Stimulated activated CD4-positive, alpha-beta T cell treated with anti-CD3 and anti-CD28 coated beads, TNF-alpha, amount 100 ng/mL, for 1 hour (primary cell): ENCODE measurements at places on chromosomes 2 and 18.

DNA sequence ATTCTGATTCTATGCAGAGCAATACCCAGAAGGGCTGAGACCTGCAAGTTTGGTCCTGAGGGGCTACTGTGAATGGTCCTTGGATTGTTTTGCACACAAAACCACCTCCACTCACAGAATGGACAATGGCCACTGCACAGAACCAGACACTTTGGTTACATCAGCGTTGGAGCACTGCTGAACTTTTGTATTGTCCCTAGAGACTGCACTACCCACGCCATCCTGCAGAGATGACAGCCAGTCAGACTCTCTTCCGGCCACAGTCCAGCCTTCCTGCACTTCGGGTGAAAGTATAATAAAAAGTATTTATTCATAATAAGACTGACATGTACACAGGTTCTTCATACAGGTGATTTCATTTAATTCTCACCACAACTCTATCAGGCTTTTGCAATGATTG lies 35.7 kb downstream of the CELF4 start:
- no peak for DNase-seq

DNA sequence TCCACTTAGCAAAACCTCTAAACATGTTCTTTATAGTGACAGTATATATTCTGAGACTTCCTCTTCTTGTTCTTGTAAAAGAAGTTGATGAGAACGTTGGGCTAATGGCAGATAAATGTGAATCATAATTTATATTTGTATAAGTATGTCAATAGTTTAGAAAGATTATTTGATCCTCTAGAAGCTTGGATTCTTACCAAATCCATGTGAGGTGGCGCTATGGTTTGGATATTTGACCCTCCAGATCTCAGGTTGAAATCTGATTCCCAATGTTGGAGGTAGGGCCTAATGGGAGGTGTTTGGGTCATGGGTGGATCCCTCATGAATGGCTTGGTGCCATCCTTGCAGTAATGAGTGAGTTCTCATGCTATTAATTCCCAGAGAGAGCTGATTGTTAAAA lies 29.8 kb upstream of the SCN1A start:
- DNase-seq, result no peak

- no peak for DNase-seq
Measured at GRCh38 chr2:105775809-105776559, 31.3 kb downstream of the NCK2 start.

- no peak for DNase-seq
Measured at GRCh38 chr2:66869076-66869475, 434.2 kb downstream of the MEIS1 start.

DNA sequence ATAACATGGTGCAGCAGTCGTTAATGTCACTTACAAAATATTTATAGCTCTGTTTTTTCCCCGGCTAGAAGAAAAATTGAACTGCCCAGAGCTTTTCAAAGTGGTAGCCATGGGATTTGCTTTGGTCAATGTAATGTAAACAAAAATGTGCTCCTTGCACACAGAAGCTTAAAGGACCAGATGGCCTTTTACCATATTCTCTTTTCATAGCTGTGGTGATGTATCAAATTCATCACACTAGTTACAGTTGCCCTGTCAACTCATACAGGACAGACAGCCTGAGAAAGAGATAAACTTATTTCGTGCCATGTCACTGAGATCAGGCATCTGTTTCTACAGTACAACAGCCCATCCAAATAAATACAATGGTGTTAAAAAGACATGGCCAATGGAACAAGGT lies 368.1 kb upstream of the CDH19 start:
- no peak for DNase-seq

DNA sequence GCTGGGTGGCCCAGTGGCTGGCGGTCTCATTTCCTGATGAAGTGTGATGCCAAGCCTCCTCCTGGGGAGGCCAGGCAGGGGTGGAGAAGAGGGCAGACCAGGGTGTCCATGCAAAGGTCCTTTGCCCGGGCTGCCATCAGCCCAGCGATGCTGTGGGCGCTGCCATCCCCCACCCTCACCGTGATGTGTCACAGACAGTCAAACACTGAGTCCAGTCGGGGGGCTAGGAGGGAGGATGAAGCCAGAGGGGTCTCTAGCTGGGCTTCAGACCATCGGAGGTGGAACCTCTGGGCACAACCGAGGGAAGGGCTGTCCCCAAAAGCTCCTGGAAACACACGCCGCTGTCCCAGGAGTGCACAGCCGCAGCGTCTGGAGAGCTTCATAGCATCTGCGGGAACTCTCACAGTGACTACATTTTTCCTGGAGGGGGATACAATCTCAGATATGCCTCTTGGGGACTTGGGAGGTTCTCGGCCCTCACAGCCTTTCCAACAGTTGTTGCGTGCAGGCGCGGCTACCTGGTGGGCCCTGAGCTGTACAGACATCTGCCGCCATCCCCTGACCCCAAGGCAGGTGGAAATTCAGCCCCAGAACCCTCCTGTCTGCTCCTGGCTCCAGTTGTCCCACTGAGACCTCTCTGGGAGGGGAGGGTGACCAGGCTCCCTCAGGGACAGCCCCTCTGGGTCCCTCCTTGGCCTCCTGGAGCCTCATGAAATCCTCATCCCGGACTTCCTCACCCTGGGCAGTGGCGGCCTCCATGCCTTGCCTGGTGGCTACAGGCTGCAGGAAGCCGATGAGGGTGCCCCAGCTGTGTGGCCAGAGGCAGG lies 26.5 kb upstream of the OTOS start:
- DNase-seq, result no peak
